Fibroblast of the aortic adventitia (primary cell): ENCODE measurements at places on chromosomes 1 and 21. TPM values are rescaled to one million over a fixed set of nuclear protein-coding genes. Genes with fewer than 3 reads are reported as not detected.

GRCh38 chr1:200373811-200374231 is 36.0 kb downstream of the ZNF281 start:
- no peak for DNase-seq

DNA sequence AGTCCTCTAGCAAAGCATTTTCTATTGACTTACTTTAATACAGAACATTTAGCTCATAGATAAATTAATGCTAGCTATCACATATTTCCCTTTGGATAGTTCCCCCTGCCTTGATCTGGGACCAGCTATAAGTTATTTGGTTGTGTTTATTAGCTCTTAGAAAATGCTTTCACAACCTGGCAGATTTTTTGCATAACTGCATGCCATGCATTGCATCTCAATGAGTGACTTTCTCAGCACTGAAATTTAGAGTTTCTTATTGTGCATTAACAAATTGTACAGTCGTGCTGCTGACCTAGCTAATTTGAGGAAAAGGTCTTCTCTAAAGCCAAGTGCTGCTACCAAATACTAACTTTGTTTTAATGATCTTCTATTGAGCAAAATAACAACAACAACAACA is 164.8 kb downstream of the PLPPR5 start:
- DNase-seq: peak; percentile 13

GRCh38 chr1:8061673-8062386 is 35.7 kb upstream of the ERRFI1 start:
- DNase-seq: peak; percentile 70

The CACNA1S gene
- total RNA-seq: not detected in 2 replicates

- DNase-seq: peak; percentile 70
These were observed 15.1 kb downstream of the MCL1 start for GRCh38 chr1:150564051-150564991.

- DNase-seq: no peak
These were observed 30.2 kb downstream of the FAM177B start for GRCh38 chr1:222767152-222767571.

The TSPAN2 gene
- total RNA-seq: 0.18 and 2.5 TPM in 2 replicates

The CYYR1 gene
- total RNA-seq: 0.09 TPM in 1 of 2 replicates, not detected in the other

GRCh38 chr1:216325946-216326345 is 97.3 kb downstream of the USH2A start:
- DNase-seq: no peak
